ENCODE measurements at places on chromosomes 2 and 18.
A peak's percentile ranks its signal among the peaks of the same experiment; 100 is the strongest.

GRCh38 chr18:6405237-6406074 lies 9.3 kb downstream of the L3MBTL4 start:
- no peak for DNase-seq

GRCh38 chr2:144156736-144157640 lies 362.9 kb downstream of the ZEB2 start:
- no peak for DNase-seq

DNA sequence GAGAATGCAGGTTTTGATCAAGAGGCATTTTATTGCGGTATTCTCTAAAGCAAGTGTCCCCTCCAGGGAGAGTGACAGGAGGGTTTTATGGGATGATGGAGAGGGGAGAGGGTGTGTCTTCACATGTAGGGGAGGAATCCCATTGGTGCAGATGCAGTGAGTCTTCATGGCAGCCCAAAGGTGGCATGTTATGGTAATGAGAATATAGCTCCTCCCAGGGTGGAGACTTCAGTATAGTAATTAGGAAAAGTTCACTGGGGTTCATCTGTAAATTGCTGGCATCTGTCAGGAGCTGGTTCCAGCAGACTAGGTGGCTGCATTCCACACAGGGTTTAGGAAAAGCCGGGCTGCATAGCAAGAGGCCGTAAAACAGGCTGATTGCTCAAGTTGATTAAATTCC lies 230.7 kb upstream of the CCDC68 start:
- DNase-seq, result no peak

DNA sequence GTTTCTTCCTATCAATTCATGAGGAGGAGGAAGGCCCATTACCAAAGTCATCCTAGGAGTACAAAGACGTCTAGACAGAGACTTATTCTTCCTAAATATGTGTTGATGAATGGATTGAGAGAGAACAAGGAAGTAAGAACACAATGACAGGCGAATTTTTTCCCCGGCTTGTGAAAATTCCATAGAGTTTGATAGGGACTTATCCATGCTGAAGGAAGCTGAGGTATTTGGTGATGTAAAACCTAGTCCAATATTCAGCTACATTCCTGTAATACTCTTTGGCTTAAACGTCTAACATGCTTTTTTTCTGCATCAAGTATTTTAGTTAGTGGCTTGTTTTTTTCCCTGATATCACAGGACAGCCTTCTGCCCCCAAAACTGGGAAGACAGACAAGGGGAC lies 121.9 kb upstream of the MYT1L start:
- no peak for DNase-seq

DNA sequence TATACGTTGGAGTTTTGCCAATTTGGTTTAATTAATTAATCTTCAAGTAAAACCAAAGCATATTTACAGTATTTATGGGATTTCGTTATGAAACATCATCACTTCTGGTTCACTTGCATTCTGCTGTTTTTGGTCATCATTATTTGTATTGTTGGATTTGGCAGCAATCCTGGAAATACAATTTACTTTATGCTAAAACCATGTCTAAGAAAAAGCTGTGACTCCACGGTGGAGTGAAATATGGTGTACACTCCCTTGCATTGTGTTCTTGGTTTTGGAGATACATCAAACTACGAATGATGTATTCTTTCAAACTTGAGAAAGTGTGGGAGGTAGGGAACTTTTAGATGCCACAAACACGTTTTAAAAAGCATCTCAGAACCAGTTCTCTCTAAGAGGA lies 106.4 kb downstream of the CTAGE1 start:
- no peak for DNase-seq

- DNase-seq, result no peak
Observed at GRCh38 chr2:152559008-152559407, 158.3 kb downstream of the PRPF40A start.

GRCh38 chr2:96952016-96952750 lies 34.2 kb downstream of the FAM178B start:
- DNase-seq, result no peak

- DNase-seq, result no peak
Observed at GRCh38 chr2:179932786-179933185, 71.4 kb upstream of the ZNF385B start.

GRCh38 chr2:100819370-100820272 lies at the start of gene NPAS2:
NPAS2 (plus strand) TSS chr2:100820139; CDS start chr2:100904755, 84,616 bp downstream.
- DNase-seq, result peak; percentile 44

- DNase-seq, result no peak
Observed at GRCh38 chr2:88345842-88346241, 106.7 kb downstream of the FOXI3 start.

All from Jurkat, Clone E6-1 (cell line).